ENCODE measurements at places on chromosomes 16 and 17.
A peak's percentile ranks its signal among the peaks of the same experiment; 100 is the strongest.

- no peak for DNase-seq
Measured at GRCh38 chr17:35129154-35129972, 7.9 kb downstream of the FNDC8 start.

DNA sequence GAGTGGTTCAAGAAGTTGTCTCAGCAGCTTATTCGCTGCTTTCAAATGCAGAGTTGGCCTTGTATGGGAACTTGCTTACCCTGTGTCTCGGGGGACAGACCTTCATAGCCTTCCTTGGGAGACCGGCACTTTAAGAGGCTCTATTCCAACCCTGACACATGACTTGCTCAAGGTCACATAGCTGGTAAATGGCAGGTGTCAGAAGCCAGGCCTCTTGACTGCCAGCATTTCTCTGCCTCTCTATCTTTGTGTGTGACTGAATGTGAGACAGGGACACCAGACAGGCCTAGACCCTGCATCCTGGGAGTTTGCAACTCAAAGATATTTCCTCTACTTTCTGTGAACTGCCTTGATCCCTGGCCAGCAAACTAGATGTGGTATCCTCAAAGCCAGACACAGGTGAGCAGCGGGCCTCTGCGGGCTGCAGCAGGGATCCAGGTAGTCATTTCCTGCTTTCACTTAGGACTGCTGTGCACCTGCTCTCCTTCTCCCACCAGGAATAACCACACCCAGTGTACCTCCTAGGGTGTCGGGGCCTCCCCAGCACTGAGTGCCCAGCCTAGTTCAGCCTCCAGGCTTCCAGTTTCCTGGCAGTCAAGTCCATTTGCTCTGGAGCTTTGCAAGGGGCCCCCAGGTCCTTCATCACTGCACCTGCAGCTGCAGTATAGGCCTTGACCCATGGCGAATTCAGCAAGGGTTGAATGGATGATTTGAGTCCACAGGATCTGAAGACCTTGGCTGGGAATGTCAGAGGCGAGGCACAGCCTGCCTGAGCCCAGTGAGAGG lies 116.6 kb upstream of the TNRC6C start:
- no peak for DNase-seq

DNA sequence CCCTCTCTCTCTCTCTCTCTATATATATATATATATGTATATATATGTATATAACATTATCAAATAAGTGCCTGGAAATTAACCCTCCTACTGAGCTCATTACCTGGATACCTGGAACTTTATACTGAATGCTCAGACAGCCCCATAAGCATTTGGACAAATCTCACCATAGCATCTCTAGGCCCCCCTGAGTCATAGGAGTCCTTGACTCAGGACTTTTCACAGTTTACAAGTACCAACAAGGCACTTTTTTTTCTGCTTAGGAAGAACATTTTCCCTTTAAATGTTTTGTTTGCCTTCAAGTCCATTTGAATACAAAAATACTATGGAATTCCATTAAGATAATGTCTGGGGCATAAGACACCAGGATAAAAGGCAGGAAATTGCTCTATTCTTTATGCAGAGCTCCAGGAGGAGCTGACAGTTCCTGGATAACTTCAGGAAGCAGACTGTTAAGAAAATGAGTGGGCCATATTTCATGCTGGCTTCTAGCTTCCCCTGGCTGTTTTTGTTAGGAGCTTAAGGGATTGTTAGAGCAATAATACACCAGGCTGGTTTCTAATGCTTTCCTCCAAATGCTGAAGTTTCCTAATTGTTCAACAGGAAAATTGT lies 171.7 kb upstream of the ASIC2 start:
- no peak for DNase-seq

GRCh38 chr17:21495281-21495680 lies 119.1 kb downstream of the KCNJ12 start:
- no peak for DNase-seq

DNA sequence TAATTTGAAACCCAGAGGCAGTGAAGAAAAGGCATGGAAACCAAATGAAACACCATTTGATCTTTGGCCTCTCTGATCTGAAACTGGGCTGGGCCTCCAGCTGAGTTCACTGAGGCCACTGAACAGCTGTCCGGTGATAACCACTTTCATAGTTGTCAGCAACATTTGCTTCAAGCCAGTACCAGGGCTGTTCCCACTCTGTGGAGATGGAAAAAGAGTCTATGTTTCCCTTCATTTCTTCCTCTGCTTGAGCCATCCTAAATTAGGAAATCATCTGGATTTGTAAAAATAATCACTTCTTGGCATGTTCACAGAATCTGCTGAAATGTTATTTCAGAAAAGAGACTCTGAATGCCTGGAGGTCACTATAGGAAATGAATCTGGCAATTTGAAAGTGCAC lies 119.3 kb downstream of the STX8 start:
- no peak for DNase-seq

DNA sequence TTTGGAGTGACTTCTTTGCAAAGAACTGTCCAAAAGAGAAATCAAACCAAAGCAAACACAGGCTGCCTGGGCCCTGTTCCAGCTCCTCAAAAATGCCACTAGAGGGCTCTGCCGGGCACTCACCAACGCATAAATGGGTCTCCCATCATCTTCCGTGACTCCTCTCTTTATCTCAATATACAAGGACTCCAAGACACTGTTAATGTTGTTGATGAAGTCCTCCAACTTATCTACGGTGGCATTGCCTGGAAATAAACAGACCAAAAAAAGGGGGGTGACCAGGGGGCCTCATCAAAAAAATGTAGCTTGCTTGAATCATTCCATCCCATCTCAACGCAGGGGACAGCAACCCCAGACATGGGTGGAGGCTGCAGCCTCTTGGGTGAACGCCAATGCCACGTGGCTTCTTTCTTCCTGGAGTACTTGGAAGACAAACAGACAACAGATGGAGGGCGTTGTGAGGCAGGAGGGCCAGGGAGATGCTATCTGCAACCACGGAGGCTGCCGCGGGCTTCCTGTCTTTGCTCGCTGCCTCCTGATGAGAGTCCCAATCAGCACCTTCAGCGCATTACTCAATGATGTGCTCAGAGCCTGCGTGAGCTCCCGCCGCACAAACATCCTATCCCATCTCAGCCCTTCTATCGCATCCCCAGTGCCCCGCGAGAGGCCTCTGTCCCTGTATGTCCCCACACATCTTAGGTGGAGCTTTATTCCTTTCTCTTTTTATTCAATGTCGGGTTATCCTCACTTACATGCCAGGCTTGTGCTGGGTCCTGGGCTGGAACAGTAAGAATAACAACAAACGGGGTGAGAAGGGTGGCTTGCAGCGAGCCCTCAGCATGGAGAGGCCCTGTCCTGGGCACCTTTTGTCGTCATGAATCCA lies 32.0 kb downstream of the KDM8 start:
- peak; percentile 84 for DNase-seq

- DNase-seq = no peak
Measured at GRCh38 chr16:64390102-64390501, 731.8 kb downstream of the CDH11 start.

GRCh38 chr16:54422569-54422978 lies 136.0 kb upstream of the IRX3 start:
- DNase-seq = no peak

DNA sequence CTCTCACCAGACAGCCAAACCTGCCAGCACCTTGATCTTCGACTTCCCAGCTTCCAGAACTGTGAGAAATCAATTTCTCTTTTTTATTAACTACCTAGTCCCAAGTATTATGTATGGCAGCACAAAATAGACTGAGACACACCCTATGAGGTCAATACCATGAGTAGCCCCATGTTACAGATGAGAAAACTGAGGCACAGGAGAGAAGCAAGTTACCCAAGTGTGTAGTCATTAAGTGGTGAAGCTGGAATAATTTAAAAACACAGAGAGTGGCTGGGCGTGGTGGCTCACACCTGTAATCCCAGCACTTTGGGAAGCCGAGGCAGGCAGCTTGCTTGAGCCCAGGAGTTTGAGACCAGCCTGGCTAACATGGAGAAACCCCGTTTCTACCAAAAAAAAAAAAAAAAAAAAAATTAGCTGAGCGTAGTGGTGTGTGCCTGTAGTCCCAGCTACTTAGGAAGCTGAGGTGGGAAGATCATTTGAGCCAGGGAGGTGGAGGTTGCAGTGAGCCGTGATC lies 4.9 kb downstream of the NQO1 start:
- DNase-seq = no peak

GRCh38 chr17:43881181-43881580 lies 26.2 kb downstream of the MPP2 start:
- no peak for DNase-seq

- no peak for DNase-seq
Measured at GRCh38 chr17:78973196-78973595, 6.5 kb downstream of the LGALS3BP start.

DNA sequence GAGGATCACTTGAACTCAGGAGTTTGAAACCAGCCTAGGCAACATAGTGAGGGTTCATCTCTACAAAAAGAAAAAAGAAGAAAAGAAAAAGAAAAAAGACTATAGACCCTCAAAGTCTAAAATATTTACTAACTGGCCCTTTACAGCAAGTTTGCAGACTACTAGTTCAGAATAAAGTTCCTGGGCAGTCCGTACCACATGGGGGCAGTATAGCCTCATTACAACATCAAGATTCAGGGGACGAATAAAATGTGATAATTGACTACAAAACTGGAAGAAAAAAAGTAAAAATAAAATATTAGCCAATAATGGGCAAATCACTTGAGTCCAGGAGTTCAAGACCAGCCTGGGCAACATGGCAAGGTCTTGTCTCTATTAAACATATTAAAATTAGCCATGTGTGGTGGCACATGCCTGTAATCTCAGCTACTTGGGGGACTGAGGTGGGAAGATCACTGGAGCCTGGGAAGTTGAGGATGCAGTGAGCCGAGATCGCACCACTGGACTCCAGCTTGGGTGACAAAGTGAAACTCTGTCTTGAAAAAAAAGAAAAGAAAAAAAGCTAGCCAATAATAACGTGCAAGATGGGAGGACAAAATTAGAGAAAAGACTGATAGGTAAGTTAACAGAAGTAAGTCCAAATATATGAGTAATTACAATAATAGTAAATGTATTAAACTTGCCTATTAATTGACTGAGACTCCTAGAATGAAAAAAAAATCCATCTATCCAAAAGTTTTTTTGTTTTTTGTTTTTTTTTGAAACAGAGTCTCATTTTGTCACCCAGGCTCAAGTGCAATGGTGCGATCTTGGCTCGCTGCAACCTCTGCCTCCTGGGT lies 129.4 kb upstream of the SEC14L1 start:
- DNase-seq = peak; percentile 61

DNA sequence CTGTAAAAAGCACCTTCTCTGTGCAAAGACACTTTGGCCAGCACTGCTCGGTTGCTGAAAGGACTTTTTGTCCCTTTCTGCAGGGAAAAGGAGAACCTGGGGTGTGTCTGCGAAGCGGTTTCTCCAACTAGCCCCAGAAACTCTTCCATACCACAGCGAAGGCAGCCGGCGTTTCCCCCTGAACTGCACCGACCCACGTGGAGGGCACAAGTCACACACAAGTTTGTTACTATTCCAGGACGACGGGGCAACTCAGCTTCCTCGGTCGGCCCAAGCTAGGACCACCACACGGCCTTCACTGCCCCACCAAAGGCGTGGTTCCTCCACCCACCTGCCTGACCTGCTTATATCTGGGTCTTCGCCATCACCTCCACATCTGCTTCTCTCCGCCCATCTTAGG lies 1.9 kb downstream of the RTN4RL1 start:
- no peak for DNase-seq

GRCh38 chr16:56675685-56676210 lies 6.1 kb downstream of the MT1H start:
- DNase-seq = no peak

- DNase-seq = no peak
Measured at GRCh38 chr17:58913552-58913951, 157.9 kb downstream of the PPM1E start.

- no peak for DNase-seq
Measured at GRCh38 chr16:80100186-80100585, 440.6 kb upstream of the DYNLRB2 start.

DNA sequence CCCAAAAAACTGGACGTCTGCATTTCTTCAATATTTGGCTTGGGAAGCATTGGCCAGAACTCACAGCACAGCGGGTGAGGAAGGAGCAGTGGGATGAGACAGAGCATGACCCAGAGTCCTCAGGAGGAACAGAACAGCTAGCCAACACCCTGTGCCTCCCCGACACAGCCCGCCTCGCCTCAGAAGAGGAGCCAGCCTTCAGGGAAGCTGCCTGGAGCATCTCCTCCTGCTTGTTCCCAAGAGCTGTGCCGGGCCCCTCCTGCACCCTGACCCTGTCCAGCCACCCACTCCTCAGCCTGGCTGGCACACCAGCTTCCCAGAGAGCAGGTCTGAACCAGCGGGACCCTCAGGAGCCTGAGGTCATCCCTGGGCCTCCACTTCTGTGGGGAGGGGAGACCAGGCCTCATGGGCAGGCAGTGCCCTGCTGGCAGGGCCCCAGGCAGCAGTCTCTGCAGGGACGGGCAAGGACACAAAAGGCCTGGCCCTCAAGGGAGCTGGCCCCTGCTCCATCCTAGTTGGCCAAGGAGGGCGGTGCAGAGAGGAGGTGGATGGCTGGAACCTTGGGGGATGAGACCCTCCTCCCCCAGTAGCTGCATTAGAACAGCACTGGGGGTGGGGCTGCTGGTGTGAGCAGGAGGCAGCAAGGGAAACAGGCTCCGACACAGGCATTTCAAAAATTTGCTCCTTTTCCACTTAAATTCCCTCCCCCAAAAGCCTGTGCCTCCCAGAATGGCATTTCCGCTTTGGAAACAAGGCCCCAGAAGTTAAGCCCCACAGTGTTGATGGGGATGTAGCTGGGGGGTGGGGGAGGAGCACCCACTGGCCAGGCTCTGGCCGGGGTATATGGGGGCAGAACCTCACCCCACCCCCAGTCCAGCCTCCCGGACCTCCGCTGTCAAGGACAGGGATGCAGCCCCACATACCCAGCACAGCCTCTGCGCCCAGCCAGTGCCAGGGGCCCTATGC lies 1.8 kb upstream of the BCAR1 start:
- peak; percentile 68 for DNase-seq

DNA sequence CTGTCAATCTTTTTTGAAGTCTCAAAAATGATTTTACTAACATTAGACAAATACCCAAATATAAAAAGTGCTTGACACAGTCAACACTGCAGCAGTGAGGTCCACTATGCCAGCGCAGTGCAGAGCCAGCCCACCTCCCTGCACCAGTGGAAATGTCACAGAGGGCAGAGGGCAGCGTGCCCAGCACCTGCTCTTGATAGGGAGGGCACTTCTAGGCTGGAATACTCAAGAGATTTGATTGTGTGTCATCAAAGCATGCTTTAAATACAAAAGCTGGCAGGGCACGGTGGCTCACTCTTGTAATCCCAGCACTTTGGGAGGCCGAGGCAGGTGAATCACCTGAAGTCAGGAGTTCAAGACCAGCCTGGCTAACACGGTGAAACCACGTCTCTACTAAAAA lies 136.0 kb downstream of the ANKRD11 start:
- no peak for DNase-seq
